ENCODE measurements at places on chromosomes 12 and 14. TPM values are rescaled to one million over a fixed set of nuclear protein-coding genes. Genes with fewer than 3 reads are reported as not detected.

SPX gene
- total RNA-seq, result 0.76 TPM

PHETA1 gene
- 2.4 TPM for total RNA-seq

POTEM gene
- total RNA-seq, result not detected

COCH gene
- total RNA-seq, result not detected

VRTN gene
- total RNA-seq, result not detected

PAWR gene
- total RNA-seq, result 5.8 TPM

- no peak overlapping the region for H3K27ac ChIP-seq
- H3K27me3 ChIP-seq, result no peaks in the 10 kb centered on the region
- H3K36me3 ChIP-seq, result peaks cover 21% of the 10 kb centered on the region
- H3K4me1 ChIP-seq, result no peaks in the 10 kb centered on the region
- no peak overlapping the region for H3K4me3 ChIP-seq
- DNase-seq, result no peak
Measured at GRCh38 chr14:77562681-77563080, 53.8 kb downstream of the SPTLC2 start.

DNA sequence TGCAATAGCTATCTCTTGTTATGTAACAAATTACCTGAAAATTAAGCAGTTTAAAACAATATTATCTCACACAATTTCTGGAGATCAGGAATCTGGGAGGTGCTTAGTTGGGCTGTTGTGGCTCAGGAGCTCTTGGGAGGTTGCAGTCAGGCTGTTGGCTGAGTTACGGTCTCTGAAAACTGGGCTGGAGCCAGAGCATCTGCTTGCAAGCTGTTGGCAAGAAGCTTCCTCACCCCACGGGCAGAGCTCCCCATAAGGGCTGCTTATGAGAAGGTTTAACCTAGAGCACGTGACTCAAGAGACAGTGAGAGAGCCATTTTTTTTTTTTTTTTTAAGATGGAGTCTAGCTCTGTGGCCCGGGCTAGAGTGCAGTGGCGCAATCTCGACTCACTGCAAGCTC lies 346.8 kb downstream of the ATP23 start:
- H3K4me1 ChIP-seq, result no peaks in the 10 kb centered on the region
- H3K27me3 ChIP-seq, result peaks cover 2% of the 10 kb centered on the region
- no peak overlapping the region for H3K4me3 ChIP-seq
- no peaks in the 10 kb centered on the region for H3K36me3 ChIP-seq
- H3K27ac ChIP-seq, result no peak overlapping the region
- DNase-seq, result no peak

- DNase-seq, result no peak
- H3K27ac ChIP-seq, result no peak overlapping the region
Measured at GRCh38 chr12:102888511-102888910, 28.5 kb downstream of the PAH start.

GRCh38 chr12:49094160-49094974 lies at the start of gene DHH:
Gene DHH (minus strand): TSS chr12:49094801. CDS start chr12:49094512, 289 bp downstream.
- H3K27ac ChIP-seq, result no peak within 1 kb of the TSS

All from CD4-positive, CD25-positive, alpha-beta regulatory T cell (primary cell).